ENCODE measurements at places on chromosomes 4 and X.

DNA sequence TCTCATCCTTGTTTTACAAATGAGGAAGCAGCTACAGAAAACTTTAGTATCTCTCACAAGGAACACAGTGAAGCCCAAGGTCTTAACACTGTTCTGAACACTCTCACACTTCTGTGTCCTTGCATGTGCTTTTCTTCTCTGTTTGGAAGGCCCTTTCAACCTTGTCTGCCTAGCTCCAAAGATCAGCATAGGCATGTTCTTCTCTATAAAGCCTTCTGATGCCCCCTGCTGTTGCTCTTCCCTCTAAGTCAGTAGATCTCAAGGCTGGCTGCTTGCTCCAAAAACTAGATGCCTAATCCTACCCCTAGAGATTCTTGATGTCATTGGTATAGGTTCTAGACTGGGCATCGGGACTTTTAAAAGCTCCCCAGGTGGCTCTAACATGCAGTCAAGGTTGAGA is 5.9 kb downstream of the APOO start:
- DNase-seq: no peak

DNA sequence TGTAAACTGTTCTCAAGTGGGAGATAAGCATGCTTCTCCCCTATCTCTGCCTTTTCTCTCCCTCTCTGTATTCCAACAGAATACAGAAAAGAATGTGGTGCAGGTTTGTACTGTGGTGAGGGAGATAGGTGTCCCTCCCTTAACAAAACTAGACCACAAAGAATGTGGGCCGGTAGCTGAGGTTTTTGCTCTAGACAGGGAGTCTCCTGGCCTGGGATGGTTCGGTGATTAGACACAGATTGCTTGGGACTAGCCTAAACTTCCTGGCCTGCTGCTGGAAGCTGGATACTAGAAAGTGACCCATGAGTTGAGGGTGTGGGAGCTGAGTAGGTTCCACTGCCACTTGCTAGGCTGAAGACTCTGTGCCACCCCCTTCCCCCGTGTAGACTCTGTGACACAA is 143.0 kb downstream of the CXXC4 start:
- DNase-seq: no peak

DNA sequence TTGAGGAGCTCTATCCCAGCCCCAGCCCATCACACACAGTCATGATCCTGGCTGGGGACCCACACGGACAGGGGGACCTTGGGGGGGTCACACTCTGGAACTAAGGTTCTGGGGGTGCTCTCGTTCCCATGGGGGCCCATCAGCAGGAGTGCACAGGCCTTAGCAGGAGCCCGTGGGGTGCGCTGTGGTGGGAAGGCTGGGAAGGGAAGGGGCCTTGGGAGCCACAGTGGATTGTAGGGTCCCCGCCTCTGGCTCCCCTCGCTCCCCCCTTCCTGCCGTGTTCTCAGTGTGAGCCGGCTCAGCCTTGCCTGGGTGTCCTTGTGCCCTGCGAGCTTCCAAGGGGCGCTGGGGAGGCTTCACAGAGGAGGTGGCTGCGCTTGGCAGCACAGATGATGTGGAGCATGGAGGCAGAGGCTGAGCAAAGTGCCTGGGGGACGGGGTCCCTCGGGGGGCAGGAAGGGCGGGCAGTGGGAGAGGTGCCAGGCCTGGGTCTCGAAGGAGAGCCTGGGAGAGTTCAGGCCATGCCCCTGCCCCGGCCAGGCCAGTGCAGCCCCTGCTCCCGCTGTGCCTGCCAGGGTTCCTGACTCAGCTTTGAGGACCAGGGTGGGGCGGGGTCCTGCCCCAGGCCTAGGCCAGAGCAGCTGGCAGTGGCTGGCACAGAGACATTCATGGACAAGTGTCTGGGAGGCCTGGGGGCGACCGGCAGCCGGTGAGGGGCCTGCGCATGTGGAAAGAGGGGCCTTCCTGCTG is 5.5 kb upstream of the HGFAC start:
- DNase-seq: no peak

DNA sequence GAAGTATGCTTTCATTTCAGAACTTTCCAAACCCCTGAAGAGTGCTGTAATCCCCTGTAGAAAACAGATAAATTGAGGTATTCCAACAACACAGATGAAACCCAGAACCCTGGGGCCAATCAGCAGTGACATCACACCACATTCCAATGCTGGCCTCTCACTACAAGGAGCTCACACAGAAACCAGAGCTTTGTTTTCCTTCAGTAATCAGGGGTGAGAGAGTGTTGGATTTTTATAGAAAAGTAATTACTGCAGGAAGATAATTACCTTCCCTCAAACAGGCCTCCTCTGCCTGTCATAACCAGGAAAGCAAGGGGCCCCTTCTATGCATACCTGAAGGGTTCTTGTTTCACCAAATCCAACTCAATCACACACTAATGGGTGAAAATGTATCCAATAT is 246.2 kb downstream of the SCFD2 start:
- DNase-seq: no peak

- peak; percentile 52 for DNase-seq
Measured at GRCh38 chrX:40153345-40154249, 55.8 kb upstream of the BCOR start.

- no peak for DNase-seq
Measured at GRCh38 chr4:37879365-37879764, 11.5 kb upstream of the TBC1D1 start.

- DNase-seq: no peak
Measured at GRCh38 chr4:69731847-69732246, 28.6 kb downstream of the SULT1B1 start.

GRCh38 chr4:73979407-73979957 is 2.3 kb downstream of the PF4 start:
- DNase-seq: no peak

GRCh38 chrX:150158554-150159332 is 204.4 kb upstream of the MAMLD1 start:
- no peak for DNase-seq

DNA sequence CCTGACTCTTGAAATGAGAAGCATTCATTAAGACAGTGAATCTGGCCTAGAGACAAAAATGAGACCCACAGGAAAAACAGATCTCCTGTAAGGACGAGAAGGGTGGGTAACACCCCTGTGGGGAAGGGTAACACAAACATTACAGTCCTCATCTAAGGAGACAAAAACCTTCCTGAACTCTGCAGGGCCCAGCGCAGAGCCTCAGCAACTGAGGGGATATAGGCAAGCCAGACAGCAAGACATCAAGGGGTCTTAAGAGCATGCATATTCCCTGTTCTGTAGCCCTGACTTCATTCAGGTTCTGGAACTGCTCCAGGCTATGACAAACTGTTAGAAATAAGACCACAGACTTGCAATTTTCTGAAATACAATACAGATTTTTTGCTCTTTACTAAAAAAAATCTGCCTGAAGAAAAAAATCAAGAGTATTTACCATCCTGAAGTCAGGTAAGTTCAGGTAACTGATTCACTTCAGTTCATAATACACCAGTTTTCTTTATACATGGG is 15.5 kb downstream of the COX18 start:
- no peak for DNase-seq

GRCh38 chr4:148787285-148787684 is 345.1 kb upstream of the NR3C2 start:
- DNase-seq: no peak

DNA sequence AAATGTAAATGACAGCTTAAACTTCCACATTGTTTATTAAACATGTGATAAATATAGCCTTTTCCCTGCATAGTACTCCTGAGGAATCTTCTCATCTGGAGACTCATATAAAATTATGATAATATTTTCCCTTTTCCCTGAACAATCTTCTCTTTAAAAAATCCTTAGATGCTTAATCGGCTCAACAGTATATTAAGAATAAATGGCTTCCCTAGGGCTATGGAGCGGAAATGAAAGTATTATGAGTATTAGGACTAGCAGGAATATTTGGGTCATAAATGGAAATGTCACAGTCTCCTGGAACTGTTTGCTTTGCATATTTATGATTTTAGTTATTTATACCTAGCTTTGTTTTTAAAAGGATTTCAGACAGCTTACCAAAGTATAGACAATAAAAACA is 200.7 kb upstream of the PDE5A start:
- DNase-seq: no peak

GRCh38 chr4:94419956-94420355 is 31.8 kb upstream of the PDLIM5 start:
- no peak for DNase-seq

DNA sequence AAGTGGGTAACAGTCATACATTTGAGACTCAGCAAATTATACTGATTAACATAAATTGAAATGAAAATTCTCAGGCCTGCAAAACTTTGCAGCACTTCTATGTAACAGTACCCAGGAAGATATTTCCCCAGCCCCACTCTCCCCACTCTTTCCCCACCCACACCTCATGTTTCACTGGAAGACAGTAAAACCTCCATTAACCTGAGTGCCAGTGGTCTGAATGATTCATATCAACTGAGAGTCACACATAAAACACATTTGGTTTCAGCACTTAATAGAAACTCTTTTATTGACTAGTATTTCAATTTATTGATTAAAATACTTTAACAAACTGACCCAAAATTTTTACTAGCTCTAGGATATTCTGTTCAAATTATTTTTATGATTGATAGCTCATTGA is 6.9 kb downstream of the CXCL6 start:
- no peak for DNase-seq

GRCh38 chrX:108397627-108398391 is 40.4 kb downstream of the COL4A6 start:
- DNase-seq: no peak

- no peak for DNase-seq
Measured at GRCh38 chr4:44538534-44538933, 89.9 kb upstream of the KCTD8 start.

- DNase-seq: no peak
Measured at GRCh38 chr4:123526511-123526910, 129.9 kb downstream of the SPRY1 start.

GRCh38 chr4:1192091-1192492 is 19.7 kb upstream of the SPON2 start:
- DNase-seq: no peak

- DNase-seq: no peak
Measured at GRCh38 chrX:16130707-16131106, 7.3 kb downstream of the GRPR start.

DNA sequence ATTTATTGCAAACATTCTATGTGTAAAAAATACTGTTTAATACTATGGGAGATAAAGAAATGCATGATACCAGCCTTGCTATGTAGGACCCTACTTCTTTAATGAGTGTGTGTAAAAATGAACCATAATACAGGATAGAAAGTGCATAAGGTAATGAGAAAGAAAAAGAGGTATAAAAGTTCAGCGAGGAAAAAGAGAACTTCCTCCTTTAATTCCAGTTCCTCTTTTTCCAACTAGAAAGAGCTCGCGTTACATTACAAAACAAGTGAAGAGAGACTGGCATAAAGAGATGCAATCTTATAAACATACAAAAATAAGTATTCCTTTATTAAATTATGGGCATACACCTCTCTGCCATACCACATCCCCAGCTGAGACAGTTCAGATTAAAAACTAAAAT is 77.4 kb downstream of the ANKRD17 start:
- no peak for DNase-seq

DNA sequence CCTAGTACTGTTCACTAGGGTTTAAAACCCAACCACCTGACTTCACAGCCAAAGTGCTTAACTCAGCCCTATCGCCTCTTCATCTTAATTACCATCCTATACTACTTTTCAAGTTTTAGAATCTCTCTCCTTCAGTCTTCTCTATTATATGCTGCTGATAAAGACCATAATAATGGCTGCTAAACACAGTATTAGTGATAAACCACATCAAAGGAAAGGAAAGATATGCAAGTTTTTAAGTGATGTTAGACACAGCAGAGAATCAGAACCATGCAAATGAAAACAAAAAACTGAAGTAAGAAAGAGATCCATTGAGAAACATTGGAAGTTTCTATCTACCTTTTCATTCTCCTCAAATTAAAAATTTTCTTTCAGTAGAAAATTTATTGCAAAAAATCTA is 100.8 kb downstream of the REELD1 start:
- no peak for DNase-seq

DNA sequence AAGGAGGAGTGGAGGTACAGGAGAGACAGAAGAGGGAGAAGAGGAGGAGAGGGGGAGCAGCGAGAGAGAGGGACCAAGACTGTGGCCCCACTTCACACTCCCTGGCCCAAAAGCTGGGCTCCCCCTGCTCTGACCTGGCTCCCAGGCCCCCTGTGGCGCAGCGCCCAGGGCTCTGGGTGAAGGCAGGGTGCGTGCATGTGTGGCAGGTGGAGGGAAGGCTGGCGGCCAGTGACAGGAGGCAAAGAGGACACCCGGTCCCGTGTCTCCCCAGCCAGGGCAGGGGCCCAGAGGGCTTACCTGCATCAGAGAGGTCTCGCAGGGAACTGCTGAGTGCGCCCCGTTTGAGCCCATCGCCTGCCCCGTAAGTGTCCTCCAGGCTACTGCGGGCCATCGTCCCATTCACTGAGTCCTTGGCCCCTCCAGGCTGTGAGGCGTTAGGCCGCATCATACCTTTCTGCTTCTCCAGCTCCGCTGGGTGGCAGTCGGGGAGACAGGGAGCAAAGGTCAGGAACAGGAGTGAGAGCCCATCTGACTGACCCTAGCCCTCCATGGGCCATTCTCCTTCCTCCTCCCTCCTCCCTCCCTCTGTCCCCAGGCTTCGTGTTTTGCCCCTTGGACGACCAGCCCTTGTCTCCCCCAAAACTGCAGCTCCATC is 11.1 kb upstream of the KDM5C start:
- DNase-seq: no peak

DNA sequence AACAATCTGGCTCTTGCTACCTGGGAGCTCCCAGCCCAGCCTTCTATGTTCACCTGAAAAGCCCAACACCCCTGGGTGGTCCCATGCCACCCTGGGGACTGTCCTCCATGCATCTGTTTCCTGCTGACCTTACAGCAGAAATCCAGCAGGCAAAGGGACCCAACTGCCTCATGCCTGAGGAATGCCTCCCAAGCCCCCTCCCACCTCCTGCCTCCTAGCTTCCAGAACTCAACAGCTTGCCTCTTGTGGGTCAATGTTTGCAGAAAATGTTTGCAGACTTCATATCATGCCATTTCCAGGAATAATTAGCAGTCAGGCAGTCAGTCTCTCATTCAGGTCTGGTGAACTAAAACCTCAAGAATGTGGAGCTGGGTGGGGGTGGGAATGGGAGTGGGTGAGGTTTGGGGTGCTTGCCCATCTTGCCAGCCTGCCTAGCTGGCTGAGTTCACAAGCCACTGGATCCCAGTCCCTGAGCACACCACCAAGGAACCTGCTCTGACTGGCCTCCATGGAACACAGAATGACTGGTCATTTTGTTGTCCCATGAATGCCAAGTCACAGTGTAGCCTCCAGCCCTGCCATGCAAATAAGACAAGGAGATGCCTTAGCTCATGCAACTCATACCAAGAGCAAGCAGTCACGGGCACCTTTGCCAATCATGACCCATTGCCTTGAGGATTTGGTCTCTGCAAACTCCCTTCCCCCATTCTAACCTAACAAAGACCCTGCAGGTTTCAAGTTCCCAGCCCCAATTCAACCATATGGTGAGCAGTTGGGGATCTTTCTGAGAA is 12.1 kb upstream of the PLAC1 start:
- DNase-seq: no peak

GRCh38 chr4:102757681-102758080 is 3.1 kb downstream of the MANBA start:
- no peak for DNase-seq

- no peak for DNase-seq
Measured at GRCh38 chr4:147594578-147594977, 22.6 kb upstream of the TMEM184C start.

Data from T-helper 9 cell (primary cell).